Testis (tissue), 5 donors: ENCODE measurements at places on chromosomes 2 and 18. TPM values are rescaled to one million over a fixed set of nuclear protein-coding genes. Genes with fewer than 3 reads are reported as not detected.
A peak's percentile ranks its signal among the peaks of the same experiment; 100 is the strongest.

NDC80 gene
- total RNA-seq, result 15.4 TPM

PUS10 gene
- total RNA-seq, result 10.7 TPM

TFCP2L1 gene
- 3.1 TPM for total RNA-seq

CRYGD gene
- total RNA-seq, result not detected

GRCh38 chr2:101854877-101855276 is 136.9 kb upstream of the IL1R2 start:
- no peak overlapping the region for H3K27ac ChIP-seq
- no peak for DNase-seq
- H3K27me3 ChIP-seq, result no peaks in the 10 kb centered on the region
- H3K4me3 ChIP-seq, result no peak overlapping the region
- H3K36me3 ChIP-seq, result no peaks in the 10 kb centered on the region
- H3K4me1 ChIP-seq, result no peaks in the 10 kb centered on the region

DNA sequence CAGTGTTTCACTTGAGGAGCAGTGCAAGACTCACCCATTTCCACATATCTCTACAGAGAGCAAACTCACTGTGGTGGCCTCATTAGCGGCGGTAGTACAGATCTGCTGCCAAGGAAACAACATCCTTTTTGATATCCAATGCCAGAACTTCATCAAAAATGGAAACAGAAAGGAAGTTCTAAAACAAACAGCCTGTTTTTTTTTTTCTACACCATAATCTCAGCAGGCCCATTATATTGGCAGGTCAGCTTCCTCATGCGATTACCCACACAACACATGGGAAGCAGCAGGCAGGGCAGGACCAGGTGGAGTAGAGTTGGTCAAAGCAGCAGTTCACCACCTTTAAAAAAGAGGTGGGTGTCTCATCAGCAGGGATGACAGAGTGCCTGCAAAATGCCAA is 678.9 kb upstream of the CELF4 start:
- no peaks in the 10 kb centered on the region for H3K4me1 ChIP-seq
- no peaks in the 10 kb centered on the region for H3K36me3 ChIP-seq
- no peak for DNase-seq
- no peaks in the 10 kb centered on the region for H3K27me3 ChIP-seq

GRCh38 chr2:238097988-238098871 is 1.9 kb upstream of the ESPNL start:
- no peak overlapping the region for H3K4me3 ChIP-seq
- H3K27ac ChIP-seq, result no peak overlapping the region
- peak; percentile 75 for DNase-seq
- no peaks in the 10 kb centered on the region for H3K27me3 ChIP-seq
- H3K36me3 ChIP-seq, result no peaks in the 10 kb centered on the region
- H3K4me1 ChIP-seq, result no peaks in the 10 kb centered on the region

DNA sequence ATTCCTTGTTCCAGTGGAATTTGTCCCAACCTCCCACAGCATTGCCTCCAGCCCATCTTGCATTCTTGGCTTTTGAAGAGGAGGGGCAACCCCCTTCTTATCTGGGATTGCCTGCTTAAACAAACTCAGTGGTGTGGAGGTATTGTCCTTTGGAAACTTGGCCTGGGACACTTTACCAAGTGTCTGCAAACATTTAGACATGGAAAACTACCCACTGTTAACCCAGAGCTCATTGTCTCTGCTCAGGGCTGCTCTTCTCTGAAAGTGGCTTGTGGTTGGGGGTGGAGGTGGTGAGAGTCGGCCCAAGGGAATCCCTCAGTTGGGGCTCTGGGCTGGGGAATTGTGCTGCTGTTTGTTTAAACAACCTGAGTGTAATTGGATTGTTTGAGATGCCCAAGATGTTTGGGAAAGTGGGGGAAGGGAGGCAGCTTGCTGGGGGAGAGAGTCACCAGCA is 178.3 kb upstream of the GATA6 start:
- no peak overlapping the region for H3K27ac ChIP-seq
- H3K27me3 ChIP-seq, result no peaks in the 10 kb centered on the region
- no peaks in the 10 kb centered on the region for H3K36me3 ChIP-seq
- H3K4me1 ChIP-seq, result no peaks in the 10 kb centered on the region
- H3K4me3 ChIP-seq, result no peak overlapping the region
- DNase-seq, result no peak

DNA sequence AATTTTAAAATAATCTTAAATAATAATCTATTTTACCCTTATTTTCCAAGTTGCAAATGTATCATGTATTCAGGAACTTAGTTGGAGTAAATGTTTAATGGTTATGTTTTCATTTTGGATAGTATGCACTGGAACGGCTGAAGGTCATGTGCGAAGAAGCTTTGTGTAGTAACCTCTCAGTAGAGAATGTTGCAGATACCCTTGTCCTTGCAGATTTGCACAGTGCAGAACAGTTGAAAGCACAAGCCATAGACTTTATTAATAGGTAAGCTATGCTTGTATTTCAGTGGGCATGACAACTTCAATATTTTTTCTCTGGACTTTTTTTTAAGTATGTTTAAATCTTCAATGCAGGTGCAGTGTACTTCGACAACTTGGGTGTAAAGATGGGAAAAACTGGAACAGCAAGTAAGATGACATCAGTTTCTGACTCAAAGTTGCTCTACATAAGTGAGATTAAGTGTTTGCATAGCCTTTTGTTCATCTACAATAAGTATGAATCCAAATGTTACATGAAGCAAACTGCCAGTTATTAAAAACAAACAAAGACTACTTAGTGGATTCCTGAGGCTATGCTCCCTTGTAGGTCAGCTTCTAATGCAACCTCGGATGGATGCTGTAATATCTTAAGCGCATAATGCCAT is 63.1 kb downstream of the SPOPL start:
- H3K27me3 ChIP-seq, result no peaks in the 10 kb centered on the region
- no peaks in the 10 kb centered on the region for H3K36me3 ChIP-seq
- no peaks in the 10 kb centered on the region for H3K4me1 ChIP-seq
- no peak overlapping the region for H3K4me3 ChIP-seq
- DNase-seq, result no peak
- no peak overlapping the region for H3K27ac ChIP-seq

- H3K27ac ChIP-seq, result peak within 1 kb of the TSS; percentile 90
- peak; percentile 46 for DNase-seq
- H3K27me3 ChIP-seq, result no peaks in the 10 kb centered on the region
Measured at GRCh38 chr2:42792583-42793333, at the start of gene HAAO. TSS of gene HAAO (minus strand) at chr2:42792583. CDS start at chr2:42792536, 47 bp downstream.
